Neural crest cell (in vitro differentiated cells): ENCODE measurements at places on chromosomes 2 and 18. TPM values are rescaled to one million over a fixed set of nuclear protein-coding genes. Genes with fewer than 3 reads are reported as not detected.

DNA sequence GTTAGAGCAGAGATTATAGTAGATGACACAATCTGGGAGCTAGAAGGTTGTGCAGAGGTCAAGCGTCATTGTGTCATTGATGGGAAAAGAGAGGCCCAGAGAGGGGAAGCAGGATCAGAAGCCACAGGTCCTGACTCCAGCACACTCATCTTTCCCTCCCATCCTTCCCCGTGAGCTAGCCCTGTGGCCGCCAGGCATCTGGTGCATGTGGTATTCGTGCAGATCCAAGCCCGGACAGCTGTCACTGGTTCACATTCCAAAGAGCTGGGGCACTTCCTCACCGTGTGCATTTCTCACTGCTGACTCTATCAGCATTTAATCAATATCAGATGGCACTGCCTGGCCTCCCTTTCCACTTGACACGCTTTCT, 94.1 kb upstream of the THOC1 start:
- DNase-seq, result peak; percentile 3
- peaks cover 35% of the 10 kb centered on the region for H3K4me1 ChIP-seq
- no peak overlapping the region for H3K27ac ChIP-seq
- H3K4me3 ChIP-seq, result peak overlapping the region; percentile 58

DNA sequence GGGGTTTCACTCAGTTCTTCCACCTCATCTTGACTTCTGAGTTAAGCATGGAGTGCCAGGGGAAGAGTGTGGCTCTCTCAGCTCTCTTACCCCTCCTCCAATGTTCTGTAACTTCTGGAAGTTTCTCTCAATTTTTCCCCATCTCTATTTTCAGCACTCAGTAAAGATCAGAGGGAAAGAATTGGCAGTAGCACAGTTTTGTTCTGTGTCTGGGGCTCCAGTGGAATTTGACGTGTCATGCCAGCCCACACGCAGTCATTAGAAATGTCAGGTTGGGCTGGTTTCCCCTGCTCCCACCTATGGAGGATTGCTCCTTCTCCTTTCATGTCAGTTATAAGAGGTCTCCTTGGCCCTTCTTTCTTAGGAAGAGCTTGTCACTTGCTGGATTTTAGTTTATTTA, 104.6 kb upstream of the COL3A1 start:
- peaks cover 4% of the 10 kb centered on the region for H3K4me1 ChIP-seq
- no peak overlapping the region for H3K4me3 ChIP-seq
- H3K27me3 ChIP-seq, result no peaks in the 10 kb centered on the region

- peak; percentile 15 for DNase-seq
- H3K27ac ChIP-seq, result no peak overlapping the region
- peaks cover 3% of the 10 kb centered on the region for H3K36me3 ChIP-seq
- no peak overlapping the region for H3K4me3 ChIP-seq
- H3K27me3 ChIP-seq, result no peaks in the 10 kb centered on the region
These were observed 401.1 kb downstream of the BCL11A start for GRCh38 chr2:60152226-60152833.

GRCh38 chr18:23340661-23341060, 112.4 kb upstream of the RIOK3 start:
- peaks cover 36% of the 10 kb centered on the region for H3K4me1 ChIP-seq
- H3K27ac ChIP-seq, result no peak overlapping the region
- H3K36me3 ChIP-seq, result no peaks in the 10 kb centered on the region
- no peak for DNase-seq

GRCh38 chr2:232776435-232776834, at the start of gene KCNJ13:
KCNJ13 (minus strand) TSS chr2:232776565; CDS start chr2:232771362, 5,203 bp downstream.
- H3K36me3 ChIP-seq, result no peaks in the 10 kb centered on the region
- no peaks in the 10 kb centered on the region for H3K27me3 ChIP-seq
- no peak within 1 kb of the TSS for H3K4me3 ChIP-seq

DNA sequence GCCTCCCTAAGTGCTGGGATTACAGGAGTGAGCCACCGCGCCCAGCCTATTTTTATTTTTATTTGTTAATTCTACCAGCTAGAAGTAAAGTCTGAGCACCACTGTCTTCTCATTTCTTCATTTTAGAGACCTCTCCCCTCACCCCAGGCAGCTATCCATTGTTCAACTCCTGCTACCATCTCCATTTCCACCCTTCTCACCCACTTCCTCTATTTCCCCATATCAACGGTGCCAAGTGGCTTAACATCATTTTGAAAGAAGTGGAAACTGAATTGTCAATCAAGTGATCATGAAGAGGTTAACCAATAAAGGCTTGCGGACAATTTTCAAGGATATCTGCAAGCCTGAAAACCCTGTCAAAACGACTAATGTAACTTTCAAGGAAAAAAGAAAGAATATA, 323.1 kb downstream of the NBAS start:
- peaks cover 5% of the 10 kb centered on the region for H3K36me3 ChIP-seq
- H3K27me3 ChIP-seq, result no peaks in the 10 kb centered on the region
- peaks cover 15% of the 10 kb centered on the region for H3K4me1 ChIP-seq
- no peak overlapping the region for H3K27ac ChIP-seq
- no peak overlapping the region for H3K4me3 ChIP-seq

DNA sequence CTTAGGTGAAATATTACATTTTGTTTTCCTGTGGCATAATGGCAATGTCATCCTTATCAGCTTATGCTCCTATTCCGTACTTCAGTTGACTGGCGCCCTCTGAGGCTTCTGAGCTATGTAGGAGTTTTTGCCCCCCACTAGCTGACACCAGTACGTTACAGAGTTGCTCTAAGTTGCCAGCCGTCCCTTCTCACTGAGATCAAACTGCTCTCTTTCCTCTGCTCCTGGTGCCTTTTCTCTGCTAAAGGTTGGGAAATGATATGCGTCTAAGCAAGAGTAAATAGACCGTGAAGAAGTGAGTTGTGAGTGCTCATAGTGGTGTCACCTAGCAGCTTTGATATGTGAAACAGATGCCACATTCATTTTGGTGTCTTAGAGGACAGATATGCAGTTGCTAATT, 99.2 kb downstream of the RAPGEF4 start:
- peak overlapping the region; percentile 63 for H3K27ac ChIP-seq
- H3K36me3 ChIP-seq, result no peaks in the 10 kb centered on the region
- H3K27me3 ChIP-seq, result no peaks in the 10 kb centered on the region
- H3K4me1 ChIP-seq, result peaks cover 4% of the 10 kb centered on the region
- no peak overlapping the region for H3K4me3 ChIP-seq

DNA sequence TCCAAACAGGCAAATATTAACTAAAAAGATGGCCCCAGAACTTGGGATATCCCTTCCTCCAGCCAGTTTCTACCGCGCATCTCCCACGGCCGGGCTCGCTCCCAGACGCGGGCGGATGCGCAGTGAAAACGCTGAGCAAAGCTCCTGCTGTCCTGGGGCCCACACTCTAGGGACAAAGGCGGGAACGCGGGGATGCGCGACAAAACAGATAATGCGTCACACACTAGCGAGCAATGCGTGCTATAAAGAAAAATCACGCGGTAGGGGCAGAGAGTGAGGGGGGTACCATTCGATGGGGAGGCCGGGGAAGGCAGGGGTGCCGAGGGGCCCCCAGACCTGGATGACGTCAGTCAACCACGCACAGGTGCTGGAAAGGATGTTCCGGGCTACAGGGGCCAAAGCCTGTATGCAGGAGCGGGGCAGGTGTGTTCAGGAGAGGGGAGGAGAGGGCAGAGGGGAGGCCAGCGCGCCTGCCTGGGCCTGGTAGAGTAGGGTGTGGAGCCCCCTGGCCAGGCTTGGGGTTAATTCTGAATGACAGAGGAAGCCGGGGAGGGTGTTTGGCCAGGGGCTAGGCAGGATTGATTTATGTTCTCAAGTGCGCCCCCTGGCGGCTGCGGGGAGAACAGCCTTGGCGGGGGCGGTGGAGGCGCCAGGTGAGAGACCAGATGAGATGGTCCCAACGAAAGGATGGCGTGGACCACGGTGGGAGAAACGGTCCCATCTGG, 14.9 kb upstream of the ITM2C start:
- DNase-seq, result peak; percentile 60
- H3K4me3 ChIP-seq, result no peak overlapping the region
- H3K27me3 ChIP-seq, result peaks cover 42% of the 10 kb centered on the region
- no peak overlapping the region for H3K27ac ChIP-seq

GRCh38 chr18:22701795-22702194, 231.3 kb upstream of the RBBP8 start:
- no peak for DNase-seq
- H3K27ac ChIP-seq, result no peak overlapping the region
- H3K4me1 ChIP-seq, result peaks cover 2% of the 10 kb centered on the region
- H3K36me3 ChIP-seq, result no peaks in the 10 kb centered on the region
- no peaks in the 10 kb centered on the region for H3K27me3 ChIP-seq

DNA sequence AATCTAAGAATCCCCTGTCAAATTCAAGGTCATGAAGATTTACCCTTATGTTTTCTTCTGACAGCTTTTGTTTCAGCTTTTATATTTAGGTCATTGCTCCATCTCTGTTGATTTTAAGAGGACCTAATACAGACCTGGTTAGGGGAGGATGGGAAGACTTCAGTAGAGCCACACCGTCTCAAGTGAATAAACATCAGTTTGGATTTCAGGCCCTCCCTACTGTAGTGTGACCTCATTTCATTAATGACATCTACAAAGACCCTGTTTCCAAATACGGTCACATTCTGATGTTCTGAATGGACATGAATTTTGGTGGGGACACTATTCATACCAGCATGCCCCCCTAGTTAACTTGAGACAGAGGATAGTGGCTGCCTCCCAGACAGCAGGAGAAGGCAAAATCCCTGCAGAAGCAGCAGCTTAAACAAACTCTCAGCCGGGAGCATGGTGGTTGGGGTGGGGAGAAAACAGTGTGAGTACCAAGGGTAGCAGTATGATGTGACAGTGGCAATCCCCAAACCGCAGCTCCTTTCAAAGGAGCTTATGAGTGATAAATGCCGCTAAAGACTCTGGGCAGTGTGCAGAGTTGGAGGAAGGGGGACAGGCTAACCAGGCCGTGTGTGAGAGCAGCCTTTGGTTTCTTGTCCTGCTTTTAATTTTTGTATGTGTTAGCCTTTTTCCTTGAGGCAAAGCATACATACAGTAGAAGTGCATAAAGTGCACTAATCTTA, 65.9 kb upstream of the TNP1 start:
- H3K36me3 ChIP-seq, result no peaks in the 10 kb centered on the region
- H3K4me1 ChIP-seq, result peaks cover 61% of the 10 kb centered on the region
- H3K4me3 ChIP-seq, result no peak overlapping the region
- H3K27me3 ChIP-seq, result no peaks in the 10 kb centered on the region
- H3K27ac ChIP-seq, result no peak overlapping the region

GRCh38 chr2:189624648-189625355, 36.5 kb upstream of the ASNSD1 start:
- H3K27ac ChIP-seq, result no peak overlapping the region
- H3K36me3 ChIP-seq, result no peaks in the 10 kb centered on the region
- no peak overlapping the region for H3K4me3 ChIP-seq
- H3K27me3 ChIP-seq, result no peaks in the 10 kb centered on the region
- no peak for DNase-seq

DNA sequence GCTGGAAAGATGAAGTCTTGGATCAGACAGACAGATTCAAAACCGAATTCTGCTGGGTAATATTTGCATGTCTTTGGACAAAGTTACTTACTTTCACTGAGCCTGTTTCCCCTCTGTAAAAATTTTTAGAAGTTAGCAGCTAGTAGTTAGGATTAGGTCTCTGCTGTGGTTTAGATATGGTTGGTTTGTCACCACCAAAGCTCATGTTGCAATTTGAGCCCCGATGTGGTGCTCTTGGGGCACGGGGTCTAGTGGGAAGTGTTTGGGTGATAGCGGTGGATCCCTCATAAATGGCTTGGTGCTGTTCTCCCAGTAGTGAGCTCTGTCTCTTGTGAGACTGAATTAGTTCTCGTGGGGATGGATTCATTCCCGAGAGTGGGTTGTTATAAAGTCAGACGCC, 38.9 kb upstream of the PNO1 start:
- H3K27ac ChIP-seq, result no peak overlapping the region
- no peaks in the 10 kb centered on the region for H3K36me3 ChIP-seq
- H3K27me3 ChIP-seq, result peaks cover 2% of the 10 kb centered on the region
- DNase-seq, result no peak
- H3K4me1 ChIP-seq, result peaks cover 5% of the 10 kb centered on the region

GRCh38 chr18:23306822-23307221, 146.3 kb upstream of the RIOK3 start:
- H3K27ac ChIP-seq, result no peak overlapping the region
- H3K36me3 ChIP-seq, result peaks cover 6% of the 10 kb centered on the region
- no peak for DNase-seq
- H3K27me3 ChIP-seq, result no peaks in the 10 kb centered on the region
- H3K4me3 ChIP-seq, result no peak overlapping the region

- H3K4me1 ChIP-seq, result peaks cover 8% of the 10 kb centered on the region
- no peaks in the 10 kb centered on the region for H3K36me3 ChIP-seq
- H3K27me3 ChIP-seq, result no peaks in the 10 kb centered on the region
- H3K27ac ChIP-seq, result no peak overlapping the region
- no peak overlapping the region for H3K4me3 ChIP-seq
These were observed 7.0 kb downstream of the ZSWIM2 start for GRCh38 chr2:186841940-186842339.

GRCh38 chr2:152490686-152491455, 155.9 kb downstream of the FMNL2 start:
- no peaks in the 10 kb centered on the region for H3K27me3 ChIP-seq
- H3K4me1 ChIP-seq, result peaks cover 85% of the 10 kb centered on the region
- no peaks in the 10 kb centered on the region for H3K36me3 ChIP-seq
- peak overlapping the region; percentile 72 for H3K4me3 ChIP-seq
- DNase-seq, result peak; percentile 51

DNA sequence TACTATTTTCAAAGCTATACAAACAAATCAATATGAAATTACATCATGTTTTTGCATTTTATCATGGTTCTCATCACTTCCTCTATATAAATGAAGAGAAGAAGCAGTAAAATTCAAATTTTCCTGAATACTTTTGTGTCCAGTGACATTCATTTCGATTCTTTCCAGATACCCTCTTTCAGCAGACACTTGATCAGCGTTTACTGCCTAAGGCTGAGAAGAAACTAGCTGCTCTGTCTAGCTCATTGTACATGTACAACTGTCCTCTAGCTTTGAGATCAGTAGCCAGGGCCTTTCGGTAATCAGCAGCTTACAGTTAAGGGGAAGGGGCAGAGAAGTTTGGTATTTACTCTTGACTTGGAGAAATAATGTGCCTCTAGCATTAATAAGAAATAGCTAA, 4.8 kb downstream of the VRK2 start:
- H3K4me1 ChIP-seq, result peaks cover 19% of the 10 kb centered on the region
- no peak overlapping the region for H3K4me3 ChIP-seq
- peaks cover 5% of the 10 kb centered on the region for H3K36me3 ChIP-seq
- H3K27me3 ChIP-seq, result no peaks in the 10 kb centered on the region

Gene PIEZO2
- 15.5 and 17.0 TPM in 2 replicates for total RNA-seq

Gene KYNU
- 0.14 and 0.26 TPM in 2 replicates for total RNA-seq

Gene PRSS56
- 52.4 and 54.2 TPM in 2 replicates for total RNA-seq

Gene TNFAIP6
- total RNA-seq, result 0.40 and 0.75 TPM in 2 replicates

Gene AKAIN1
- not detected in 2 replicates for total RNA-seq

Gene CHST9
- total RNA-seq, result 0.49 and 0.64 TPM in 2 replicates
